Stimulated activated CD8-positive, alpha-beta memory T cell treated with anti-CD3 and anti-CD28 coated beads, Interleukin-7, amount 100 ng/mL, for 1 hour (primary cell): ENCODE measurements at places on chromosomes 4 and X.

- DNase-seq, result no peak
Observed at GRCh38 chr4:187663076-187663475, 332.5 kb upstream of the ZFP42 start.

DNA sequence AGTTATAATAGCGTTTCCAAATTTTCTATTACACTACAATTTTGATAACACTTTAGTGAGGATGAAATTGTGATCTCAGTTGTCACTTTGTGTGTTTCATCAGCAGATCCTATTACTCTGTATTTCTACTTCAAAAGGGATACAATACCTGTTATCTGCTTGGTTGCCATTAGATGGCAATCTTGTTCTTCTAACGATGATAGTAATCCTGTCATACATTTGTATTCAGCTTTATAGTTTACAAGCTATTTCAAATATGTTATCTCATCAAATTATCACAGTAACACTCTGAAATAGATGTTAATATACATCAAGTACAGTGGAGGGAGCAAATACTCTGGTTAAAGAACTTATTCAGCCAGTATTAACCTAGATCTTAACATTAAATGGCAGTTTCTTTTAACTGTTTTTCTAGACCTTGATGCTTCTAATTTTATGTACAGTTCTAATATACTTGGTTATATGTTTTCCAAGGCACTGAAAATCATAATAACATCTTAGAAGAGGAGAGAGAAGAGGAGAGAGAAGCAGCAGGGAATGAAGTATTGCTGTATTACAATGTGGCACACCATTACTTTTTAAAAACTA lies 292.0 kb downstream of the CCSER1 start:
- no peak for DNase-seq

DNA sequence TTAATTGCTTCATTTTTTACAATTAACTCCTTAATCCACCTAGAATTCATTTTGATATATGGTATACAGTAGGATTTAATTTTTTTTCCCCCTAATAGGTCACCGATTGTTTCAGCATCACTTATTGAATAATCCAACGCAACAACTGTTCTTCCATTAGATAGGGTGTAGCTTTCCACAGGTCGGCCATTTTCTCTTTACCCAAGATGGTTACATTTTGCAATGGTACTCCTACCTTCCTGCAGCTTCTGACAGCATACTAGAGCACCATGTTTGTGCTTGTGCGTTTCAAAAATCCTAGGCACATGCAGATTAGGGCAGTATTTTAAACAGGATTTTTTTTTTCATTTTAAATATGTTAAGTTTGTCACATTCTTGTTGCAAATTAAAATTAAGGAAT lies 2.3 kb downstream of the LINC00632 start:
- no peak for DNase-seq

DNA sequence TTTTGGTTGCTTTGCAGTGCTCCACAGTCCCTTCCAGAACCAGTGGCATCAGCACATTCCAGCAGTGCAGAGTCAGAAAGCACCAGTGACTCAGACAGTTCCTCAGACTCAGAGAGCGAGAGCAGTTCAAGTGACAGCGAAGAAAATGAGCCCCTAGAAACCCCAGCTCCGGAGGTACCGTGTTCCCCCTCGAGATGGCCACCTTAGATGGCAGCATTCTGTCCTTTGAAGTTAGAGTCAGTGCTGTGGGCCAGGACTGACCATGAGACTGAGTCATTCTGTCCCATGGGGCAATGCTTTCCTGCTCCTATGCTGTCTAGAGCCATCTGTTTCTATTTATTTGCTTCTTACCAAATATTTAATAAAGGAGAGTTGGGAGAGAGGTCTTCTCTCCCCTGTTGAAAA lies 112.3 kb downstream of the KLHL8 start:
- no peak for DNase-seq

DNA sequence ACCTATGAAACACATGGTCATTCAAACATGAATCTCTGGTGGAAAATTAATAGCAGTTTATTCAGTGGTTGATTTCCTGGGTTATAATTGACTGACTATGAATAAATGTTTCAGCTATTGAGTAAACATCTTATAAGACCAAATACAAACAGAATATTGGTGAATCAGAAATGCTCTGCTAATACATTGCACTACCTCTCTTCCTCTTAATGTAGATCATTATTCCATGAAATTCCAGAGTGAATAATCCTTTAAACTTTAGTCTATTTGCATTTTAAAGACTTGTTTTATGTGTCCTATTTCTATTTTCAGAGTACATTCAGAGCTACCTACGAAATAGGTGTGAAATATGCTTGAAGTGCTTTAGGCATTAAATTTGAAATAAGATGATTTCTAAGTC lies 715.4 kb downstream of the ADGRL3 start:
- DNase-seq, result no peak

GRCh38 chr4:59553063-59553720 lies 1646.9 kb upstream of the ADGRL3 start:
- no peak for DNase-seq

DNA sequence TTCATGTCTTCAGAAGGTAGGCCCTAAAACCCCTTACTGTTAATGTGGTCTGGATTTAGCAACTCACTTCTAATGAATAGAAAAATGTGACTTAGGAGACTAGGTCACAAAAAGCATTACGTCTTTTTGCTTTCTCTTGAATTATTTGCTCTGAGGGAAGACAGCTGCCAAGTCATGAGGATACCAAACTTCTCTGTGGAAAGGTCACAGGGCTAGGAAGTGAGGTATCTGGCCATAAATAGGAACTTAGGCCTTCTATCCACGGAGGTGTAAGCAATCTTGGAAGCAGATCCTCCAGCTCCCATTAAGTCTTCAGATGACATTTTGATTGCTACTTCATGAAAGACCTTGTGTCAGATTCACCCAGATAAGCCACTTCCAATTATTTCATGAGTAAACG lies 120.6 kb downstream of the JADE1 start:
- no peak for DNase-seq
